ENCODE measurements at places on chromosomes 5 and 9.

DNA sequence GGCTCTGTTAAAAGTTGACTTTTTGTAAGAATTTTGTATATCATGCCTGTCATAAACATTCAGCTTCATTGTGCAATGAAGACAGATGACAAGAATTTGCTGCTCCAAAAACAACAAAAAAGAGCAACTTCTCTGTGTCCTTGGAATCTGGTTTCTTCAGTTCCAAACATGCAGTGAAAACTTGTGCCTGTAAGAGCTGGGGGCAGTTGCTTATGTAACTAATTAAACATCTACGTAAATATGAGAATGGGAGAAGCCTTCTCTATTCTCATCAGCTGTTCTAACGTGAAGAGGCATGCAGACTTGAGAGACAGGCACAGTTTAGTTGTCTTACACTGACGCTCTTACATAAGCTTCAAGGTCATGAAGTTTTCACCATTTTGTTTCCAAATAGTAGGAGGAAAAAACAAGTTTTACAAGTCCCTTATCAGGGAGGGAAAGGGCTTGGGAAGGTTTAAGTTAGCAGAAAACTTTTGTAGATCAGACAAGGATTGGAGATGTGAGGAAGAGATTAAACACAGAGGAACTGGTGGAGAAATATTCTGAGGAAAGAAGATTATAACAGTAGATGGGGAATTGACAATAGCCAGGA, 170.4 kb downstream of the RFK start:
- DNase-seq = no peak

GRCh38 chr5:163623986-163624385, 118.6 kb downstream of the MAT2B start:
- DNase-seq = peak; percentile 27

- DNase-seq = no peak
These were observed 348.8 kb downstream of the HTR1A start for GRCh38 chr5:63613442-63613841.

DNA sequence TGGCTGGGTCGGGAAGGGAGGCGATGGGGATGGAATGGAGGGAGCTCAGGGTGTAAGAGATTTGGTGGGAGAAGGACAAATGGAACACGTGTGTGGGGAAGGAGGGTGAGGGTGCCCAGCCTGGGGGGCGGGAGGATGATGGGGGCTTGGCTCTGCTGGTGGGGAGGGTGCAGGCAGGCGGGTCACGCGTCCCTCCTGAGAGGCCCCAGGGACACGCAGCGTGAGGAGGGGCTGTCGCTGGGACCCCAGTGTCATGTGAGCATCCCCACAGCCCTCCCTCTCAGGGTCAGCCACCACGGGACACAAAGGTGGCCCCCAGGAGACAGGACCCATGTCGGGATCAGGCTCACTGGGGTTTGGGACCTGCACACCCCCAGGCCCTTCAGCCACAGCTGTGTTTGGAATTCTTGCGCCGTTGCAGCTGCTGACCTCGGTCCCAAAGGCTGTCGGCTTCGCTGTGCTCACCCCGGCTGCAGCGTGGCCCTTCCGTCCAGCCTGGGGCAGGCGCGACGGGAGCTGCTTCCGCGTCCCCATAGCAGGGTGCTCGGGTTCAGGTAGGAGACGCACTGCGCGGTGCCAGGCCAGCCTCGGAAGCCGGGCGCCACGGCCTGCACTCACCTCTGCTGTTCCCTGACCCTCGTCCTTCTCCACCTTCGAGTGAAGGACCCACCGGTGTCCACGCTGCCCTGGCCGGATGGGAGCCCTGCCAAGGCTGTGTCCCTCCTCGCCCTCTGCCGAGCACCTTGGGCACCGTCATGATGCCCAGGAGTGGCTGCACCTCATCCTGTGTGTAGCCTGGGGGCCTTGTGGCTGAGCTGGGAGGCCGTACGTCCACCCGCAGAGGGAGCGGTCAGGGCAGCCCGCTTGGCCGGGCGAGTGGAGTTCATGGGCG, 5.4 kb downstream of the SLC6A19 start:
- DNase-seq = no peak

DNA sequence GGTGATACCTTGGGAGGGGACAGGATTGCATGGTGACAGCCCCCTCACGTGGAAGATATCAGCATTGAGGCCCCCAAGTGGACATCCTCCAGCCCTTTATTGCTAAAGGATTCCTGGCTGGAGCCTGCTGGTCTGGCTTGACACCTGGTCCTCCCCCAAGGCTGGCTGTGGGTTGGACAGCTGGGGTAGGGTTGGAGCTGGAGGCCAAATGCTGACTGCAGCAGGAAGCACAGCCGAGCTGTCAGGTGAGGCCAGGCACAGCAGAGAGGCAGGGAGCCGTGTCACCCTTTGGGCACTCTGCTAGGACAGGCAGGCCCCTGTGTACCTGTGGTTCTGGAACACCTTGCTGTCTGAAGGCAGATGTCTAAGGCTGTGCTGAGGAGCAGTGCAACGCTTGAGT, 2.2 kb downstream of the CACFD1 start:
- no peak for DNase-seq

- peak; percentile 87 for DNase-seq
These were observed 36.8 kb downstream of the C9orf50 start for GRCh38 chr9:129584136-129584535.

DNA sequence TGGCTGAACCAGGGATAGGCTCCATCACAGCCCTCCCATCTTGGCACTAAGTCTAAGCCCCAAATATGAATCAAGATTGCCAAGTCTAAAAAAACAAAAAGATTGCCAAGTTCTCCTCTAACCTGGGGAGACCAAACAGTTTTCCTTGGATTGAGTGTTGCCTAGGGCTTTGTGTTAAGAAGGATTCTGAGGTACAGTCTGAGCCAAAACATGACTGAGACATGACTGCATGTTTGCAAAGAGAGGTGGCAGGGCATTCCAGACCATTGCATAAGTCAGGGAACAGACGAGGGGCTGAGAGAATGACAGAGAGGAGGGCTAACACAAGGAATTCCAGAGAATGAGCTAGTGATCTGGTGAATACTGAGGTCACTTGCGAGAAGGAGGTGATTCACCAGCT, 11.4 kb downstream of the LAMC3 start:
- DNase-seq = no peak

- no peak for DNase-seq
These were observed 102.8 kb upstream of the GNA14 start for GRCh38 chr9:77750981-77751340.

DNA sequence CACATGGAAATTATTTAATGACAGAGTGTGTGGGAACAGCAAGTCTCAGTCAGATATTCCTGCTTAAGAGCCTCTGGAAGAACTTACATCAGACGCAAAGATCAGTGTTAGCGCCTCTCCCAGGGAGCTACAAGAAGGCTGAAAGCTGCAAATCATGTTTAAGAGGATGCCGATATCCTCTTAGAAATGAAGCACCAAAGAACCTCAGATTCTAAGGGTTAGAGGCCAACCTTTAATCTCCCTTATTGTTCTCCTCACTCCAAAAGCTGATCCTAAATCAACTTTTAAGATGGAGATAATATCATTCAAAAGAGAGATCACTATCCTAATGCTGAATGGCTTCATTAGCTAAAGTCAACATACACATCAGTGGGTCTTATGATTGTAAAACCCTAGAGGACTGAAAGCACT, 160.6 kb downstream of the NFIB start:
- no peak for DNase-seq

DNA sequence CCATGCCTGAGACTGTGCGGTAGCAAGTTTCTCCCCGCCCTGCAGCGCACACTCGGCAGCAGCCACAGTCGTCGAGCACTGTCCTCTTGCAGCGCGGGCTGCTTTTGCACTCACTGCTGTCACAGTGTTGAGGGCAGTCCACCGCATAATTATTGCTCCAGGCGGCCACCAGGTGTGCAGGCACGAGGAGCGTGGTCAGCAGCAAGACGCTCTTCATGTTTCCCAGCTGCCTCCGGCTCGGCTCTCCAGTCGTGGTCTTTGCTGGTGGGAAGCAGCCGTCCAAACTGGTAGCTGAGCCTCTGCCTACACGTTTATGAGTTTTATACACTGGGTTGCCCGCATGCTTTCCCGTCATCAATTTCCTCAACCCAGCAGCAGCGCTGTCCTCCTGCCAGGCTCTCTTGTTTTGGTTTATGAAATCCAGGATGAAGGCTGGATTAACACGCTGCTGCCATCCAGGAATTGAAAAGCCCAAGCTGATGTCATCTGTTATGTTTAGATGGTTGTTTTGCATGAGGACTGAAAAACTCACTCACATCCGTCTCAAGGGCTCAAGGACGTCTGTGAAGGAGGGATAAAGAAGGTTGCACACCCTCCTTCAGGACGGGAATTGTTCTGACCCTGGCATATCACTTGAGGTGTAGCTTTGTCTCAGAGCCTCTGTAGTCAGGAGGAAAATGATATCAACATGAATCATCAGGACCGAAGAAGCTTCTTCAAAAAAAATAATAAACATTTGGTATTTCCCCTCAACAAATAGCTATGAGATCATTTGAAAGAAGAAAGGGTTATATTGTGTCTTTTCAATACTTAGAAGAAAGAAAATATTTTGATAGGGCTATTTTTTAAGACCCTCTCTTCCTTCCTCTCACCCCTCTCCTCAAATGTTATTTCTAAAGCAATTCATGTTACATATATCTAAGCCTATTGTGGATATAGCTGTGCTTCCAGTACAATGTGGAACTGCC, at the start of gene ESM1:
TSS of gene ESM1 (minus strand) at position 293 of the 968 bp plus-strand sequence. CDS start at position 217, 76 bp downstream.
- no peak for DNase-seq

DNA sequence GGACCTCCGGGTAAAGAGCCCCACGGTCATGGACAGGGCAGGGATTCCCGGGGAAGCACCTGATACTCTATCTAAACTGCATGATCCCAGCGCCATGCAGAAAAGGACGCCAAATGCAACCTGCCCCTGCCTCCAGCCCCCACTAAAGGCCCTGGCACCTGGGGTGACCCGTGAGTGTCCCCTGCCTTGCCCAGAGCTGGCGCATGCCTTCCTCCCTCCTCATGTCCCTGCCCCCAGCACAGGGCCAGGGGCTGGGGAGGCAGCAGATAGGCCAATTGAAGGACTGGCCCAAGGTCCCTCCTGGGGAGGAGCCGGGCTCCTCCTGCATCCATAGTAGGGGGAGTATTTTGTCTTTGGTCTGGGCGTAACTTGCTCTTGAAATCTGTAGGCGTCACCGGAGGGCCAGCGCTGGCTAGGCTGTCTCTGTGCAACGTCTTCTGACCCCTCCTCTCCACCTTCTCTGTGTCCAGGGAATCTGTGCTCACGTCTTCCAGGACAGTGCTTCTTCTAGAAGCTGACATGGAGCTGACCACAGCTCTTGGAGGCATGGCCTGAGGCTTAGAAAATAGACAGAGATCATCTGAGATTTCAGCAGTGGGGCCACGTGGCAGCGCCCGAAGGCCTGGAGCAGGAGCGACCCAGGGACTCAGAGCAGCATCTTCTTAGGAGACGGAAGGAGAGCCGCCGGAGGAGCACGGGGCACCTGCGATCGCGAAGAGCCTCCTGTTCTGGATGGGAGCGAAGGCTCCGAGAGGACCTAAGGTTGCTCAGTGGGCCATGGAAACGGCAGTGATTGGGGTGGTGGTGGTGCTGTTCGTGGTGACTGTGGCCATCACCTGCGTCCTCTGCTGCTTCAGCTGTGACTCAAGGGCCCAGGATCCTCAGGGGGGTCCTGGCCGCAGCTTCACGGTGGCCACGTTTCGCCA, 660 bp downstream of the SPAAR start:
- DNase-seq = no peak

DNA sequence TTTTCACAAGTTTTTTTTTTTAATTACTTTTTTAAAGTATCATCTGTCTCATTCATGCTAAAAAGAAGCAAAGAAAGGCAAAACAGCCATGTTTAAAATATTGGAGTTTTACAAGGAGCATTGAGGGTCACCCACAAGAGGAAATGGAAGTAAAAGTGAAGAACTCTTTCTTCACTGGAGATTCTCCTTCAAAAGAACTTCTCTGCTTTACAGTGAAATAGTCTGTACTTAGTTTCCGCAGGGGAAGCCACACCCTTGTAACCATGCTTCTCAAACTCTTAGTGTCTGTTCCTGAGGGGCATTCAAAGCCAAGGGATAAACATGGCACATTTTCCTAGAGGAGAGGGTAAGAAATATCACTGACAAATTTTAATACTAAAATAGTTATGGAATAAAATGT, 8.6 kb downstream of the C9orf72 start:
- no peak for DNase-seq

DNA sequence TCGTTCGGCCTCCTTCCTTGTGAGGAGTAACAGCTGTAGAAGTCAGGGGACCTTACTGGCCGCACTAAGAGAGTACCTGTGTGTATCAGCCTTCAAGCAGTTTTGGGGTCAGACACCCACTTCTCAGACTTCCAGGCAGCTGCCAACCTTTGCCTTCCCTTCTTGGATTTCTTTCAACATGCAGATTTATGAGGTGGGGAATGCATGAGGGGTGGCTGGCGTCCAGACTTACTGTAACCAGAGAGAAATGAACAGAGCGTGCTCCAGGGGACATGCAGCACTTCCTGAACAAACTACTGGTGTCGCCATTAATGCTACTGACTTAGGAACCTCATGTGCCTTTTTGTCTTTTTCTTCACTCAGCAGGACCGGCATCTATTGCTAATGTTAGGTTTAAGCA, 46.7 kb downstream of the INSYN2B start:
- no peak for DNase-seq

DNA sequence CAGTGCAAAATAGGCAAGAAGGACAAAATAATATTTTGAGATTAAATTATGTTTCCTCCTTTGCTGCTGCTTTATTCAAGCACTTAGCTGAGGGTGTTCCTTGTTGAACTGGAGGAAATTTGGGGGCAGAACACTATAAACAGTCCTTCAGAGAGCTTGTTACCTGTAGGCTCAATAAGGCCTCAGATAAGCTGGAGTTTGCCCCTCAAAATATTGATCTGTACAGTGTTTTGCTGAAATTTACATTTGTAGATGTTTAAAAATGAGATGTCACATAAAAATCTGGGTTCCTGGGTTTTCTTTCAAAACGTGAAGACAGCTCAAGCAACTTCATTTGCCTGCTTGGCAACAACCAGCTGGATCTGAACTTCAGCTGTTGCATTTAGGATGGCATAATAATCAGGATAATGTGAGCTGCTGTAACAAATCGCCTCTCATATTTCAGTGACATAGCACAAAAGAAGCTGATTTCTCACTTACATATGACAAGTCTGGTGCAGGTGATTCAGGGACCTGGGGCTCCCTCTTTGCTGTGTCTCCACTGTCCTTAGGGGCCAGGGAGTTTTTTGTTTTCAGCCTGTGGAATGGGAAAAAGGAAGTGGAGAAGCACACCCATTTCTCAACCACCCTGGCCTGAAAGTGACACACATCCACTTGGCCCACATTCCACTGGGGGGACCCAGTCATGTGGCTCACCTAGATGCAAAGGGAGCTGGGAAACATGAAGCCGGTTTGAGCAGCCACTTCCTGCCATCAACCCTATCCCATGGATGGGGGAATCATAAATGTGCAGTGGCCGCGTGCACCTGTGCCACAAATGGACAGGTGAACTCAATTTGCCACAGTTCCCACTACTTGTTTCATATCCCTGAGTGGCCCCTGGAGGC, 2.4 kb upstream of the PSAT1 start:
- DNase-seq = no peak

- no peak for DNase-seq
These were observed 52.5 kb downstream of the HRH2 start for GRCh38 chr5:175710326-175710725.

DNA sequence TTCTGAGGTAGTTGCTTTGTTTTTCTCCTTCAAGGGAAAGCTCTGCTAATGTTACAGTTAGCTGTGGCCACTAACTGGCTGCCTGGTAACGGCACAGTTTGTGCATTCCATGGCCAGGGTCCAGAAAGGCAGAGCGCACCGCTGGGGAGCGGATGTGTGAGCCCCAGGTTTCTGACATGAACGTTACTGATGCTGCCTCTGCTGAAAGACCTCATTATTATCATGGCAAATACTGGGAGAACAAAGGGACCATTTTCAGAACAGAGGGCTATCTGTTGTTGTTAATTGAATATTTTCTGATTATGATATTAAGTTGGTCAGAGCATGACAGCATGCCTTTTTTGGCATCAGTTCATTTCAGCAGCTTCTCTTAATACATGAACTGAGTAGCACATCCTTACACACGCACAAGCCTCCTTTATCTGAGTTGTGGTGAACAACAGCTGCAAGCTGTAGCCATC, 134.1 kb downstream of the NUDT12 start:
- DNase-seq = peak; percentile 71

All from brain (organoid and tissue), 16 donors.